ENCODE measurements at places on chromosomes 4 and X.

DNA sequence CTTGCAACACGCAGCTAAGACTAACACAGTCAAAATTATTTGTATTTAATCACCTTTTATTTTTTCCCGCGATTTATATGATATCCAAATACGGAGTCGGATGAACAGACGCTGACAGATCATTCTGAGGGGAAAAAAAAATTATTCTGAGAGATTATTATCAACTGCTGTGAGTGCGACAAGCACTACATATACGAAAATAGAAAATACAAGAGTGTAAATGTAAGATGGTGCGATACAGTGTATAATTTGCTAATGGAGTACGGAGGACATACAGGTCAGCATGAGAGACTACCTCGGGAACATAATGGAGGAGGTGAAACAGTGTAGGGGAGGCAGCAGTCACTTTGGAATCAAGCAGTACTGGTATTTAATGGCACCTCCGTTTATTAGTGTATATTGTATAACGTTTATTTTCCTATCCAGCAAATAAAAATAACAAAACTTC lies 2.8 kb upstream of the LIN54 start:
- DNase-seq, result no peak

GRCh38 chrX:112197840-112198239 lies 115.3 kb upstream of the TRPC5 start:
- no peak for DNase-seq

- DNase-seq, result no peak
Measured at GRCh38 chr4:1771555-1772305, 21.4 kb upstream of the FGFR3 start.

DNA sequence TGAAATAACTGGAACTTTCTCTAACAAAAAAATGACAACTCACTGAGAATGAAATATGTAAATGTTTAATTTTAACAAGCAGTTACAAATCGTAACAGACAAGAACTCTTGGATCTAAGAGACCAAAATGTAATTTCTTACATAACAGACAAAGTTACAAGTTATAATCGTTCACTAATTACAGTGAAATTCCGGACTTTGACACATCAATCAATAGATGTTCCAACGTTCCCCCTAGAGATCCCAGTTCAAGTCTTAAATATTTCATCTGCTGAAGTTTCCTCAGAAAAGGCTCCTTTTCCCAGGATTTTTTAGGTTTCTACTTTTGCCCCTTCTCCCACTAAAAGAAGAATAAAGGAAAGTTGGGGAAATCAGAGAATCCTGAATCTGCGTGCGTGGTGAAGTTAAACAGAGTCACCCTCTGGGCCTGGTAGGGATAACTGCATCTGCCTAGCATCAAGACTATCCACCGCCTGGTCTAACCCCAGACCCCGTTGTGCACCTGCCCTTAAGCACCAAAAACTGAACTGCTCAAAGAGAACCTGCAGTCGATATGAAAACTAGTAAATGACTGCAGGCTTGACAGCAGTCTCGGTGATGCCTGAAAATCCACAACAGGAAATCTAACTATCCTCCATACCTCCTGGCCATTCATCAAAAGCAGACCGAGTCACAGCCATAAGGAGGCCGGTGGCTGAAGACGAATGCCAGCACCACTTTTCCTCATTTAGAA lies 2.3 kb downstream of the IRF2 start:
- DNase-seq, result no peak

- no peak for DNase-seq
Measured at GRCh38 chr4:8843597-8843996, 28.0 kb downstream of the HMX1 start.

- peak; percentile 49 for DNase-seq
Measured at GRCh38 chrX:153723351-153724251, 586 bp downstream of the BCAP31 start.

DNA sequence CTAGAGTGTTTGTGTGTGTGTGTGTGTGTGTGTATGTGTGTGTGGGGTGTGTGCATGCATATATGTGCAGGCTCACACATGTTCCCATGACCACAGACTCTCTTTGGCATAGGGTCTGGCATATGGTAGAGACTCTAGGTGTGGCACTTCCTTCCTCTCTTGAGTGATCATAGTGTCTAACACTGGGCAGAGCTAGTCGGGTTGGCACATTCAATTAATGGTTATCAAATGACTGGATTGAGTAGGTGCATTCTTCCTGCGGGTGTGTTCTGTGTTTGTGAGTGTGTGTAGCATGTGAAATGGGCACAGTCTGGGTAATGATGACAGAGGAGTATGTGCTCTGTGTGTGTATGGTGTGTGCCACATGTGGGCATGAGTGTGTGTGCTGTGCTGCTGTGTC lies 106.5 kb downstream of the EFNB1 start:
- no peak for DNase-seq

DNA sequence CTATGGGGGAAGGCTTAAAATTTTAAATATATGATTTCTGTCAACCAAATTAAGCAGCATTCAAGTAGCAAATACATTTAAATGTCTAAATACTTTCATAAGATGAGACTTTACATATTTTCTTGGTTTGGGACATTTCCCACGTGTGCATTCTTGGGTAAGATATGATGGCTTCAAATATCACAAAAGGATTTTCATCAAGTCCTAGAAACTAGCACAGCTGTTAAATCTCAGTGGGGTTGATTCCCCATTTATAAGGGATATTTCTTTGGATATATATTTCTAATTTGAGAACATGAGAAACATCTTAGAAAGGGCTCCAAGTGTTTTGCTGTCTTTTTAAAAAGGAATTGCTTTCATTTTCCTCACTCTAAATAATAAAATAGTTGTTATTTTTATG lies 90.2 kb downstream of the P2RY10 start:
- no peak for DNase-seq

- DNase-seq, result peak; percentile 6
Measured at GRCh38 chr4:4574792-4575191, 32.9 kb upstream of the STX18 start.

DNA sequence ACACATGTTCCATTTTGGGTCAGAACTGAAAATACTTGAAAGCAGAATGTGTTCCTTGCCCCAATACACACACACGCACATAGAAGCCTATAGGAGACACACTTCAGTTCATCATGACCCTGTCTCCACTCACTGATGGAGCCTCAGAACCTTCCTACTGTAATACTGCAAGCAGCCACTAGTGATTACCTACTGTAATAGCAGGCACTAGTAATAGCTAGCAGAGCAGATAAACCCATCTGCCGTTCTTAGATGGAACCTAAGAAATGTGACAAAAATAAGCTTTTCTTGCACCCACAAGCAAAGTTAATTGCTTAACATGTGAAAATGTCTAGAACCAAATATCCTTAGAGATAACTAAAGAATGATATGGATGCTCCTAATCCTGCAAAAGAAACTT lies 13.6 kb downstream of the AMTN start:
- no peak for DNase-seq
